Activated naive CD8-positive, alpha-beta T cell treated with anti-CD3 and anti-CD28 coated beads, Interleukin-2, amount 50 U/mL, for 24 hours (primary cell): ENCODE measurements at places on chromosomes 1 and 21.

- no peak for DNase-seq
Measured at GRCh38 chr1:118958937-118959631, 29.1 kb downstream of the TBX15 start.

DNA sequence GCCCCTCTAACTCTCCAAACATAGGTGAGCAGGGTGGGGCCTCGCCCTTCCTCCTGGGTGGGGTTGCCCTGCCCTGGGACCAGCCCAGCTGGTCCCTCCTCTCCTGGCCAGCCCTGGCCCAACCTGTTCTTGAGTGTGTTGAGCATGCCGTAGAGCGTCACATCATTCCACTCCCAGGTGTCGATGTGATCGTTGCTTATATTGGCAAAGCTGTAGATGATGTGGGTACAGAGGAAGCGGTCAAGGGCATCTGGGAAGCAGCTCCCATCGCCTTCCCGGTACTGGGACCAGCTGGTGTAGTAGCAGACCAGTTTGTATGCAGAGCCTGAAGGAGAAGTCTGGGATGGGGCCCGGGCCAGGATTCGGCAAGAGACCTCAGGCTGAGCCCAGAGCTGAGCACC, 1.4 kb downstream of the CHI3L1 start:
- no peak for DNase-seq

- no peak for DNase-seq
Measured at GRCh38 chr1:205920861-205921569, 22.2 kb downstream of the SLC26A9 start.

- no peak for DNase-seq
Measured at GRCh38 chr1:37465593-37466517, 8.5 kb upstream of the ZC3H12A start.

- no peak for DNase-seq
Measured at GRCh38 chr21:36992671-36993070, 13.8 kb upstream of the RIPPLY3 start.

GRCh38 chr21:31874812-31875212, 2.0 kb downstream of the HUNK start:
- no peak for DNase-seq

DNA sequence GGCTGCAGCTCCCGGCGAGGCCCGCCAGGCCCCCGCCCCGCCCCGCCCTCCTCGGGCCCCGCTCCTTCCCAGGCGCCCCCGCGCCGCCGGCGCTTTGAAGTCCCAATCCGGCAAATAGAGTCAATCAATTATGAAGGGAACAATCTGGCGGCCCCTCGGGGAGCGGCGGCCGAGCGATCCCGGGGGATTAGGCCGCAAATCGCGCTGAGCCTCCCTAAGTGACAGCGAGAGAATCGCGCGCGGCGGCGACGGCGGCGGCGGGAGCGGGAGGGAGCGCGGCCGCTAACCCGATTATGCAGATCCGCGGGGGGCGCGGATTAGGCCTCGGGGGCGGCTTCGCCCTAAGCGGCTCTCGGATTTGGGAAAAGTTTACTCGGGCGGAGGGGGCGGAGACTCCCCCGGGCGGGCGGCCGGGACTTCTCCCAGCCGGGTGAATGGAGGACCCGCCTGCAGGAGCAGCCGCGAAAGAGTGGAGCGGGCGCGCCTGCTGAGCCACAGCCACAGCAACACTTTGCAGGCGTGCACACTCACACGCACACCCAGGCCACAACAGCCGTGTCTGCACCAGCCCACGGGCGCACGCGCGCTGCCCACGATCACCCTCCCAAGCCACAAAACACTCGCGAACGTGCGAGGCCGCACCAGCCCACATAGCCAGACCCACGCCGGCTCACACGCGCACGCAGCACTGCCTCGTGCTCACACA, 23.0 kb upstream of the DMBX1 start:
- peak; percentile 29 for DNase-seq

- no peak for DNase-seq
Measured at GRCh38 chr1:241356187-241356518, 852 bp downstream of the RGS7 start.

DNA sequence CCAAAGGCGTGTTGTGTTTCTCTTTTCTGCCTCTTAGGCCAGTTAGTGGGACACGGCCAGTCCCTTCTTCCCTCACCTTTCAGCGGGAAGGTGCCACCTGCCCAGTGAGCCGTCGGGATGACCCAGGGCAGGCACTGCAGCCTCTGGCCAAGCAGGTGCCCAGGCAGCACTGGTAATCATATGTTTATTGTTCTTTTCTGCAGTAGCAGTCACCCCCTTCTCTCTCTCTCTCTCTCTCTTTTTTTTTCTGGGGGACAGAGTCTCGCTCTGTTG, 38.2 kb downstream of the CRYAA start:
- no peak for DNase-seq

GRCh38 chr1:114956570-114956969, 73.1 kb upstream of the TSHB start:
- no peak for DNase-seq

DNA sequence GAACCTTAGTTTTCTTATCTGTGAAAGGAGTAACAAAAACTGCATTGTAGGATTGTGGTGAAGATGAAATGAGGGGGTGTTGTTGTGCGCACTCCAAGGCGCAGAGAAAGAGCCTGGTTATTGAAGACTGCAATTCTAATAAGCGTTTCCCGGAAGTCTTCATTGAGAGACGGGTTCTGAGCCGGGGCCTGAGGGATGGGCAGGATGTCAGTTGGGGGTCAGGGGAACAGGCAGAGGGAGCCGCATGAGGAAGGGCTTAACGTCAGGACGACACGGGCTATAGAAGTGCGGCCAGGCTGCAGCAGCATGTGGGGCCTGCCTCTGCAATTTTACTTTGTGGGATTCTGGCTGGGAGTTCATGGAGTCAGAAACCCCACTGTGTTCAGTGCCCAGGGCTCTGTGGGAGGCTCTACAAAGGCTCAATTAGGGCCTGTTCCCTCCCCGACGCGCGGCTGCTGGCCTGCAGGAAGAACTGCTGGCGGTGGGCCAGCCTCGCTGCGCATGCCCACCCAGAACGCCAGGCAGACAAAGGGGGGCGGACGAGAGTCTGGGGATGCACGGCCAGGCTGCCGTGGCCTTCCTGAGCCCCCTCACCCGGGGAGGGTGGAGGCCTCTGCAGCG, 20.7 kb downstream of the TRIM62 start:
- DNase-seq = no peak

GRCh38 chr1:221636967-221637366, 104.9 kb downstream of the DUSP10 start:
- no peak for DNase-seq

GRCh38 chr1:15440357-15440756, 2.1 kb downstream of the CTRC start:
- DNase-seq = no peak

- DNase-seq = no peak
Measured at GRCh38 chr1:99986656-99987225, 16.9 kb downstream of the SLC35A3 start.
